RCC 7860 (cell line): ENCODE measurements at places on chromosomes 1 and 21.

- no peak for DNase-seq
Observed at GRCh38 chr1:42211224-42211623, 46.7 kb upstream of the GUCA2A start.

- DNase-seq: no peak
Observed at GRCh38 chr1:195849180-195849579, 759.1 kb downstream of the KCNT2 start.

GRCh38 chr1:38451541-38451993 is 405.0 kb upstream of the POU3F1 start:
- peak; percentile 68 for DNase-seq

GRCh38 chr1:191882870-191883269 is 275.4 kb upstream of the RGS18 start:
- no peak for DNase-seq

- DNase-seq: no peak
Observed at GRCh38 chr21:27154451-27155129, 187.7 kb upstream of the ADAMTS5 start.

- DNase-seq: no peak
Observed at GRCh38 chr1:35535243-35535642, 22.0 kb downstream of the KIAA0319L start.

GRCh38 chr21:25949701-25950100 is 214.9 kb downstream of the GABPA start:
- no peak for DNase-seq

- DNase-seq: no peak
Observed at GRCh38 chr1:5746611-5747425, 245.4 kb downstream of the NPHP4 start.

DNA sequence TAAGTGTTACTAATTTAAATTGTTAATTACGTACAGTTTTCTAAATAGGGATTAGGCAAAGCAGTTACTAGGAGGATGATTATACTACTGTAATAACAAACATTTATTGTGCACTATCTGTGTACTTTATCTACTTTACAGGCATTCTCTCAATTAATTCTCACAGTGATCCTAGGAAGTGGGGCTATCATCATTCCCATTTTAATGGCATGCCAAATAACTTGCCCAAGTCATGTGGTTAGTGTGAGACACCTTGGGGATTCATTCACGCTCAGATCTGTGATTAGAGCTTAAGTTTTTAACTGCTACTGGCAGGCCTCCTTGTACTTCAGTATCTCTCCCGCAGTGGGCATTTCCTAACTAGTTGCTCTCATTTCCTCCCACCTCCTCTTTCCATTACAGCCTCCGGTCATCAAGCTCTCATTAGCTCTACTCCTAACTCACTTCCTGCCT is 11.5 kb downstream of the PHLDA3 start:
- peak; percentile 16 for DNase-seq

DNA sequence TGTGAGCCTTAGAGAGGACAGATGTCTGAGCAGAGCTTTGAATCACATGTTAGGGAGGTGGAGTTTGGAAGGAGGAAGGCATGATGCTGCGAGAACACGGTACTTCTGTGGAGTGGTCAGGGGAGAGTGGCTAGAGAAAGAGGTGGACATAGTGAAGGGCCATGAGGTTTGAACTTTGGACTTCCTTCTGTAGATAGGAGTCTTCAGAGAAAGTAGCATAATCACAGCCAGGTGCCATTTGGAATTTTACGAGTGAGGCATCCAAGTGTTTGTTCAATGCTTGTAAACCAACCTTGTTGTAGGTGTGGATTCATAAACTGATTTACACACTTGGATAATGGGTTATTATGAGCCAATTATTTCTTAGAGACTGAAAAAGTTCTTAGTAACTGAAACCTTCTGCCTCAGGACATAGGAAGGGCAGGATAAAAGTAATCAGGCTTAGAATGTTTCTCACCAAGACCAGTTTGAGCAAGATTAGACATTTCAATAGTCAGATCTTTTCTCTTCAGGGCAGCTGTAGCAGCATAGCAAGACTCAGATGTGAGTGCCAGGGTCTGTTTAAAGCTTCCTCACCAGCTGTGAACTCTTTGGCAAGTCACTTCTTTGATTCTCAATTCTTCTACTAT is 83.5 kb upstream of the HMCN1 start:
- DNase-seq: no peak

DNA sequence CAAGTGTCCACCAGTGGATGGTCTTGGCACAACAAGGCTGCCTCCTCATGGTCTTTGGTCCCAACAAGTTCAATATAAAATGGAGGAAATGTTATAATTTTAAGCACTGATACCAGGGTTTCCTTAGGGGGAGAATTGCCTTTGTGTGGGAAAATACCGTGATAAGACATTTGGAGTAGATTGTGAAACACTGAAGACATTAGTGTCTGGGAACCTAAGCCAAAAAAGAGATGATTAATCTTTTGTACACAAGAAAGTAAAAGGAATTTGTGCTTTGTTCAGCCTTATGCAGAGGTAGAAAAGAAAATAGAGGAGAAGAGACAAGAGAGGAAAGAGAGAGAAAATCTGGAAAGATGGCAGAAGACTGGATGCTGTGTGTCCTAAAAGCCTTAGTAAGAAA is 36.1 kb downstream of the ST6GALNAC3 start:
- no peak for DNase-seq

GRCh38 chr1:110676970-110677369 is 2.2 kb upstream of the KCNA3 start:
- DNase-seq: no peak

DNA sequence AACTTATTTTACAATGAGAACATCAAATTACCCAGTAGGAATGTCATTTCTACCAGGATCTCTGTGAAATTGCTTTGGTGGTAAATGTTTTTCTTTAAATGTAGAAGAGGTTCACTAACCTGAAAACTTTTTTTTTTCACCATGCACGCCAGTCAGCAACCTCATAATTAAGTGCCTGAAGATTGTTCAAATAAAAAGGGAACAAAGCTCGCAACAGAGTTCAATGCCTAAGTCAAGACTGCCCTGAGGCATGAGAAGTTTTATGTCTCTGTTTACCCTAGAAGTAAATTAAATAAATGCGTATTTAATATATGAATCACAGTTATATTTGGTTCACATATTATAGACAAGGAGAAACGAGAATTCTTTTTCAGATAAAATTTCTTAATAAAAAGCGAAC is 13.8 kb upstream of the SYDE2 start:
- DNase-seq: no peak
